Frontal cortex (tissue), 4 donors: ENCODE measurements at places on chromosomes 5 and 9.

GRCh38 chr9:86730163-86730928, 217.0 kb downstream of the GAS1 start:
- no peak for DNase-seq

GRCh38 chr9:91790917-91791316, 159.1 kb downstream of the ROR2 start:
- no peak for DNase-seq

- DNase-seq = no peak
Measured at GRCh38 chr9:994005-994404, 17.6 kb downstream of the DMRT3 start.

- no peak for DNase-seq
Measured at GRCh38 chr9:86175743-86176456, 76.5 kb upstream of the GOLM1 start.

- DNase-seq = no peak
Measured at GRCh38 chr5:130874861-130875417, 290.1 kb downstream of the HINT1 start.

DNA sequence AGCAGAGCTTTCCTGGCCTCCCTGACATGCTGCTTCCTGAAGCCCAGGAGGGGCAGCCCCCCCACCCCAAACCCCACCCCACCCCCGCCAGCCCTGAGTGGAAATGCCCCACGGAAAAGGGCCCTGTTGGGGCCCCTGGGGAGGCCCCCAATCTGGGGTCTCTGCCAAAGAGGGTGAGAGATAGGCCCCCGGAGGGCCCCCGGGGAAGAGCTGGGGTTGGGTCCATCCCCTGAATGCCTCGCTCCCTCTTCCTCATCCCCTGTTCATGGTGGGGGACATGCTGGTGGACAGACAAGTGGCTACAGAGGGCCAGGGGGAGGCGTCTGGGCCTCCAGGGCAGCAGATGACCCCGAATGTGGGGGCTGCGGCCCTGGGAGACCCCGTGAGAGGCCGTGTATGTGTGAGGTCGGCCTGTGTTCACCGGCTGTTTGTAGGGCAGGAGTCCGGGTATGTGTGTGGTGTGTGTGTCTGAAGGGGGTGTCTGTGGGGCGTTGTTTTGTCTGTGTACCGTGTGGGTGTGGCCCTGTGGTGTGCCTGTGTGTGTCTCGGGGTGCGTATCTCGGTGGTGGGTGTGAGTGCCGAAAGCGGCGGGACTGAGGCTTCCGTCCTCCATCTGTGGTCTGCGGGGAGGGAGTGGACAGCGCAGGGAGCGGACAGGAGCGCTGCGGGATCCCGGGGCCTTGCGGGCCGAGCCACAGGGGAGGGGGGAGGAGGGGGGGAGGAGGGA, 11.3 kb downstream of the C9orf50 start:
- DNase-seq = peak; percentile 67

DNA sequence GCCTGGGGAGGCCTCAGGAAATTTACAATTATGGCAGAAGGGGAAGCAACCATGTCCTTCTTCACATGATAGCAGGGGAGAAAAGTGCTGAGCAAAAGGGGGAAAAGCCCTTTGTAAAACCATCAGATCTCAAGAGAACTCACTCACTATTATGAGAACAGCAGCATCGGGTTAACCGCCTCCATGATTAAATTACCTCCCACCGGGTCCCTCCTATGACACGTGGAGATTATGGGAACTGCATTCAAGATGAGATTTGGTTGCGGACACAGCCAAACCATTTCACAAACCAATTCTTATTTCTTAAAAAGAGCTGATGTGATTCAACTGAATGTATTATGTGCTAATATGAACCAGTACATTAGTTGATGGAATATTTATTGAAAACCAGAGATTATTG, 63.9 kb downstream of the PARP8 start:
- DNase-seq = no peak

GRCh38 chr5:102855681-102856388, 100.7 kb downstream of the PAM start:
- DNase-seq = no peak

DNA sequence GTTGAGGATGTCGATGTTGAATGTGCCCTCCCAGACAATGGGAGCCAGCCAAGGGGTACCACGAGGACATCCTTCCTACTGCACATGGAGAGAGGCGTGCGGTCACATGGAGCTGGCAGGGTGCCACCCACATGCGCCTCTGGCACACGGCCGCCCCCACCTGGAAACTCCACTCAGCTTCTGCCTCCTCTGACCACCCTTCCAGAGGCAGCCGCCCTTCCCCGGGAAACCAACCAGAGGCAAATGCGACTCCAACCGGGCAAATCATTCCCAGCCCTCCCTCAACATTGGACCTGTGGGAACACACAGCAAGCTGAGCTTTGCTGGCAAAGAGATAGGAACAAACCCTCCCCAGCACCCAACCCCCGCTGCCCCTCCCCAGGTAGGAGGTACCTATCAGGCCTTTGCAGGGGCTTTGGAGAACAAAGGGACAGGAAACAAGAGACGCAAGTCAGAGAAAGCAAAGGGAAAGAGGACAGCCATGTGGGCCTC, 17.5 kb downstream of the ABO start:
- DNase-seq = no peak

GRCh38 chr5:140399979-140400729, 1.5 kb upstream of the ANKHD1 start:
- DNase-seq = no peak

DNA sequence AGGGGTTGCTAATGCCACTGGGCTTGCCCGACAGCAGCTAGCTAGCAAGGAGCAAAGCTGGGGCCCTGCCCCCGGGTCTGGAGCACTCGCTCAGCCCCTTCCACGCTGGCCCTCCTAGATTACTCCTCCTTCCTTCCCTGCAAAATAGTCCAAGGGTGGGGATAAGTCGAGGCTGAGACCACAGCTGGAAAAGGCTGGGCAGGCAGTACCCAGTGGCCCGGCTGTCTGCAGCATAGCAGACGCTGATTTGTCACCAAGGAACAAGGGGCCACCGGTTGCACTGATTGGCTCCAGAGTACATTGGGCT, 73.9 kb downstream of the ADAMTS2 start:
- no peak for DNase-seq

DNA sequence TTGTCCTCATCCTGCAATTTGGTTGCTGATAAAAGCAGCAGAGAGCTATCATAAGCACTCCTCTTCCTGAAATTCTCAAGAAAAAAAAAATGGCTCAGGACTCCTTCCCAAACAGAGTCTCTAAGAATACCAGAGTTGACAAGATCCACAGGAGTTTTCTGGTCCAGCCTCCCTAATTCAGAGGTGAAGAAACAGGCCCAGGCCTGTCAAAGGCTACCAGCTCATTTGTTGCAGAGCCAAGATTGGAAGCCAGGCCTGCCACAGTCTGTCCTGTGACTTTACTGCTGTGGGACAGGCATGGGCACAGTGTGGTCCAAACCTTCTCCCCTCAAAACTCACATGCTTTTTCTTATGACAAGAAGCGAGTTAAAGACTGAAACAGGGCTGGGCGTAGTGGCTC, 41.5 kb downstream of the NIPSNAP3B start:
- DNase-seq = no peak

GRCh38 chr5:147360816-147361215, 126.0 kb downstream of the STK32A start:
- no peak for DNase-seq
